ENCODE measurements at places on chromosomes 1 and 21.

- DNase-seq: no peak
Observed at GRCh38 chr1:19525607-19526545, 40.5 kb upstream of the CAPZB start.

DNA sequence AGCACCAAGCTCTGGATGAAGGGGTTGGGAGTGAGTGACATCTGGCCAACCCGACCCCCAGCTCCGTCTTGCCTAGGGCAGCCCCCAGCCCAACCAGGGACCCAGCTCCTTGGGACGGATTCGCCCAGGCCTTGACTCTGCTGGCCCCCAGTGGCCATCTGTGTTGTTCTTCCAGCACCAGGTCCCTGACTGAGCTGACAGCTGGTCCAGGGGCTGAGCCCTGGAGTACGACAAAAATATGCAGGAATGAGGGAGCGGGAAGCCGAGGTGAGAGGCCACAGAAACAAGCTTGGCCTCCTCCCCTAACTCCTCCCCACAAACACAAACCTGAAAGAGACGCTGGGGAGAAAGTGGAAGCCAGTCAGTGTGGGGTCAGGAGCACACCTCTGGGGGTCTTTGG lies 55.0 kb upstream of the PAX7 start:
- DNase-seq: no peak

- peak; percentile 26 for DNase-seq
Observed at GRCh38 chr1:76867342-76868130, at the start of gene ST6GALNAC5. TSS of gene ST6GALNAC5 (plus strand) at chr1:76867480.

- no peak for DNase-seq
Observed at GRCh38 chr1:163544441-163544840, 222.7 kb downstream of the NUF2 start.

GRCh38 chr1:23913212-23913880 lies at the start of gene CNR2:
TSS of gene CNR2 (minus strand) at chr1:23913362. CDS start at chr1:23875617, 37,745 bp downstream.
- no peak for DNase-seq

DNA sequence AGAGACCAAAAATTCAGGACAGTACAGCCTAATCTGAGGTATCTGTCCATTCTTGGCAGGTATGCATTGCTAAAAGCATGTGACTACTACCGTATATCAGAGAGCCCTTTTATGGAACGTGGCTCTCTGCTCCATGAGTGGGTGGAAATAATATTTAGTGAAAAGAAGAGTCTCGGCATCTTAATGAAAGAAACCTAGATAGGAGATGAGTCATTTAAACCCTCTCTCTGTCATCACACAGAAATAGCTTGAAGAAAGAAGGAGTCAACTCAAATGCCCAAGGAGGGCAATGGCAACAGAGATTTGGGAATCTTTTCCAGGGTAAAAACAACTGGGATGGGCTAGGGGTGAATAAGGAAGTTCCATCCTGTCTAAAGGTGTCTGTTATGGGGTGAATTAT lies 528.2 kb downstream of the SMYD3 start:
- DNase-seq: no peak

GRCh38 chr1:156760092-156760795 lies 7.1 kb upstream of the PRCC start:
- DNase-seq: no peak

GRCh38 chr1:45016090-45016697 lies 4.1 kb downstream of the UROD start:
- no peak for DNase-seq

- no peak for DNase-seq
Observed at GRCh38 chr1:24226749-24227148, 39.7 kb upstream of the IFNLR1 start.

- DNase-seq: no peak
Observed at GRCh38 chr1:113917400-113918082, 11.6 kb upstream of the HIPK1 start.

DNA sequence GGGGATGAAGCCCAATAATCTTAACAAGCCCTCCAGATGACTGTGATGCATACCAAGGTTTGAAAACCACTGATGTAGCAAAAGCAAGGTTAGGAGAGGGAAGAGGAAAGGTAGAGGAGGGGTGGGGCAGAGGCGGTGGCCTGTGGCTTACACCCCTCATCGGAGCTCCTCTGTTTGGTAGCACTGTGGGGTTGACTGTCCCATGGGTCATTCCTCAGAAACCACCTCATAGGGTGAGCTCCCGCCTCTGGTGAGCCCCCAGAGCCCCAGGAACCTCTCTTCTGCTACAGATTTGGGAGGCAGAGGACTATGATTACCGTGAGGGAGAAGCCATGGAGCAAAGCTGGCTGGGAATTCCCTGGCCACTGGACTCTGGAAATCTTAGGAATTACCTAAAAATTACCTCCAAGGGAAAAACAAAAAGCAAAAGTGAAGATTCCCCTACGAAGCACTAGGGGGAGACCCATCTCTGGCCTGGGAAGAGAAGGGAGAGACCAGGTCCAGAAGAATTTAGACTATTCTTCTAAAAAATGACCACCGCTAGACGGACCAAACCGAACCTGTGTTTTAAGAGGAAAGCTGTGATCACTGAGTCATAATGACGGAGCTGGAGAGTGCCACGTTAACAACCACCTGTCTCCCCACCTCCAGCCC lies 1.5 kb upstream of the RASSF5 start:
- DNase-seq: no peak

GRCh38 chr1:178634445-178634844 lies 90.6 kb upstream of the RALGPS2 start:
- DNase-seq: no peak

DNA sequence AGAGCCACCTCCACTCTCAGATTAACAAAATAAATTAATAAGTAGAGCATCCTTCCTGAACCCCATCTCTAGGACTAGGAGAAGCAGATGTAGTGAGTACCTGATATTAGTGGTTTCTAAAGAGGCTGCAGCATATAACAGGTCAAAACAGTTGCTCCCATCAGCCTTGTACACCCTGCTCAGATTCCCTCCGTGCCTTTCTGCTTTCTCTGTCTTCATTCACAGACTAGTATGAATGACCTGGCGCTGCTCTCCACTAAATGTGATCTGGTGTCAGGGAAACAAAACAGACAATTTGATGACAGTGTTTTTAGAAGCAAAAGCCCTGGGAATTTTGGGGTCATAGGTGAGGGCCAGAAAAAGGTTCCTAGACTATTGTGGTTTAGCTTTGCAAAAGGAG lies 8.3 kb downstream of the SESN2 start:
- DNase-seq: no peak

- no peak for DNase-seq
Observed at GRCh38 chr1:195663549-195664280, 944.5 kb downstream of the KCNT2 start.

- no peak for DNase-seq
Observed at GRCh38 chr21:34737115-34737514, 68.3 kb downstream of the CLIC6 start.

- DNase-seq: no peak
Observed at GRCh38 chr21:46063734-46064680, 33.9 kb upstream of the COL6A2 start.

GRCh38 chr1:151325646-151326429 lies 1.4 kb downstream of the PI4KB start:
- DNase-seq: no peak

Measured in NCI-H774 (cell line).